ENCODE measurements at places on chromosomes 5 and 9.

GRCh38 chr5:154514331-154514730 is 36.3 kb upstream of the HAND1 start:
- no peak for DNase-seq

DNA sequence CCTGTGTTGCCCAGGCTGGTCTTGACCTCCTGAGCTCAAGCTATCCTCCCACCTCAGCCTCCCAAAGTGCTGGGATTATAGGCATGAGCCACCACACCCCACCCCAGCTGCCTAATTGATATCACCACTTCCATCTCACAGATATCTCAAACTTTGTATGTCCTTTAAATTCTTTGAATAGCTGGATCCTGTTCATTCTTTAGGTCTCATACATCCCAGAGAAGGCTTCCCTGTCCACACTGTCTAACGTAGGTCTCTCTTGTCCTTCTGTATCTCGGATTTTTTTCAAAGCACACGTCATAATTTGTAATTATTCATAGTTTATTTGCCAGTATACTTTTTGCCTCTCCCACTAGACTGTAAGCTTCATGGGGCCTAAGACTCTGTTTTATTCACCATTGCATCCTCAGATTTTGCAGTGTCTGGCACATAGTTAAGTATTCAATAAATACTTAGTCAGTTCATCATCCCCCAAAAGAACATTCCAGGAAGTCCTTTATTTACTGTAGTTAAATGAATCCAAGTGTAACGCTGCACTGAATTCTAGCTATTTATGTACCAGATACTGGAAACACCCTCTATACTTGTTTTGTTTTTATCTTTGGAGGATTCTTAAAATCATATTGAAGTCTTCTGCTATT is 10.5 kb downstream of the ARSK start:
- no peak for DNase-seq

GRCh38 chr9:34334916-34335315 is 5.5 kb downstream of the NUDT2 start:
- no peak for DNase-seq

- DNase-seq, result no peak
Measured at GRCh38 chr9:34089311-34089710, 37.2 kb downstream of the DCAF12 start.

- no peak for DNase-seq
Measured at GRCh38 chr9:99505936-99506335, 283.9 kb downstream of the SEC61B start.

GRCh38 chr5:176360894-176361436 is 599 bp downstream of the KIAA1191 start:
- no peak for DNase-seq

- DNase-seq, result no peak
Measured at GRCh38 chr5:174436750-174437149, 287.6 kb upstream of the MSX2 start.

DNA sequence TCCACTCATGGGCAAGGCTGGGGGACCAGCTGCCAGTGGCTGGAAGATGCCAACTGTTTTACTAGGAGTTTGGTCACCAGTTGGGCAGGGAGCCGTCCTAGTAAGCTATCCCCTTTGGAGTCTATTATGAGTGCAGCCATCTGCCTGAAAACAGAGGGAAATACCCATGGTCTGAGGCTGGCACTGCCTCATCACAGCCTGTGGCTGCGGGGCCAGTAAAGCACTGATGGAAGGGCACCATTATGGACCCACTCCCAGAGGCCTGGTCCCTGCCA is 187.2 kb upstream of the PANK3 start:
- DNase-seq, result no peak

GRCh38 chr9:135378751-135379150 is 100.8 kb upstream of the PPP1R26 start:
- DNase-seq, result no peak

GRCh38 chr5:143031781-143032580 is 261.8 kb downstream of the ARHGAP26 start:
- DNase-seq, result no peak

DNA sequence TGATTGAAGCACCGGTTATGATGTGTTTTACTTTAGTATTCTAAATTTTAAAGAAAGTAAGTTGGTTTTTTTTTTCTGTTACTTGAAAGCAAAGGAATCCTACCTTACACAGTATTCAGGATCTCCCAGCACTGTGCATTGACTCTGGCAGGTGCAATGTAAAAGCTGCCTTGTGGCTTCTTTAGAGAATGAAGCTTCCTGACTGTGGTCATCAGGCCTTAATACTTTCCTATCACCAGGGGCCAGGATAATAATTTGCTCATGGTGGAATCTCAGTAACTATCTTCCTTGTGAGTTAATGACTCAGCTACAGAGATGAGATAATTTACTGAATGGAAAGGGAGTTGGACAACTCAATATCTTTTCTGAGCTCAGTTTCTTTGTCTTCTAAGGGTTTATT is 435.5 kb upstream of the ZNF608 start:
- no peak for DNase-seq

- no peak for DNase-seq
Measured at GRCh38 chr5:999724-1000123, 8.9 kb upstream of the NKD2 start.

DNA sequence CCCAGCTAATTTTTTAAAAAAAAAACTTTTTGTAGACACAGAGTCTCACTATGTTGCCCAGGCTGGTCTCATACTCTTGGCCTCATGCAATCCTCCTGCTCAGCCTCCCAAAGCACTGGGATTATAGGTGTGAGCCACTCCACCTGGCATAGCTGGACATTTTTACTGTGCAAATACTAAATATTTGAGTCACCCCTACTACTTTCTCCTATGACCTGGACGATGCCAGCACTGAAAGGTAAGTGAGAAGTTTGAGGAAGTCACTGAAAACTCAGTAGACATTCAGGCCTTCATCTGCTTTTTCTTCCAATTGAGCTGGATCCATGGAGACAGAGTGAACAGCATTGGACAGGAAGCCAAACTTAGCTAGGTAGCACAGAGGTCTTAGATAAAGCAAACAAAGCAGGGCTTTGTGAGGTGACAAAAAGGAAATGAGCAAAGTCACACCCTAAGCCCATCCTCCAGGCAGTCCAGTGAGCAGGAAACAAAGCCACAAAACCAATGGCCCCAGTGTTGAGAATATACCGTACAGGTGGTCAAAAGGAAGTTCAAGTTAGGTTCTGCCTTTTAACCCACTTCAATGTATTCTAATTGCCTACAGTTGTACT is 192.6 kb upstream of the RASA1 start:
- DNase-seq, result peak; percentile 22

GRCh38 chr9:69768101-69768500 is 8.3 kb upstream of the PTAR1 start:
- DNase-seq, result no peak

DNA sequence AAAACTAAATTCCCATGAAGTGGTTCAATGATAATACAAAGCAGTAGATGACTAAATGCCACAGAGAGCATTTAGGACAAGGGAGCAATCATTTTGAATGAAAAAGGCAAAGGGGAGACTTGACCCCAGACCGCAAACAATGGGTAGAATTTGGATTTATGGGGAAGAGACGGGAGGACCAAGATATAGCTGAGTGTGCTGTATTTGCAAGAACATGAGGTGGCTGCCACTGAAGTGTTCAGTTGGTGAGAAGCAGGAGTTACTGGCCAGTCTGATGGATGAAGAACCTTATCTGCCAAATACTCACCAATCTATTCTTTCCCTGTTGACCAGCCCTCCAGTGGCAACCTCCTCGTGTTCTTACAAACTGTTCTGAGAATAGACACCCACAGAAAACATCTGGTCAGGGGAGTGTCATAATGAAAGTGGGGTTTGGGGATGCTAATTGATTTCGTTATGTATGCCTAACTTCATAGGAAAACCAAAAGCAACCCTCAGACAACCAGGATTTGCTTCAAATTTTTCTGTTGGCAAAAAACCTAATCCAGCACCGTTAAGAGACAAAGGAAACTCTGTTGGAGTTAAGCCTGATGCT is 19.8 kb downstream of the TDRD7 start:
- DNase-seq, result no peak

GRCh38 chr9:75914883-75915452 is 24.5 kb downstream of the PCSK5 start:
- no peak for DNase-seq

Measured in CD4-positive, alpha-beta T cell treated with Interleukin-6 for 4 hours (primary cell).